MG63 (cell line): ENCODE measurements at places on chromosomes 13 and 19.

DNA sequence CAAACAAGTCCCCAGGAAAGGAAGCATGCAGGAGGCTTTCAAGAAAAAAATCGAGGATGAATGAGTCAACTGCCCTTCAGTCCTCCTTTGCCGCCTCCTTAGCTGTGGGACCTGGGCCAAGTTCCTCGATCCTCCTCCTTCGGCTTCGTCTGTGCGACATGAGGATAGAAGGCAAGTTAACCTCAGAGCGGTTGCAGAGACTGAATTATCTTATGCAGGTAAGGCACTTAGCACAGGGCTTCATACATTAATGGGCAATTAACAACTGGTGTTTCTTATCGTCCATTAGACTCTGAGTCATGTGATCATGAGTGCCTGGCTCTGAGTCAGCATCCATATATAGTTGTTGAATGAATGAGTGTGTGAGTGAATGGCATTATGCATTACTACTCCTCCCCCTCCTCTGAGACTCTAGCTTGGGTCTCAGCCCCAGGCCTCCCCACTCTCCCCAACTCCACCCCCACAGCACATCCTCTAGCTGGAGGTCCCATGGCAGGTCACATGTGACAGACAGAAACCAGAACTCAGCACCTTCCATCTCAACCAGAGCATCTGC lies 1.6 kb upstream of the TTC9B start:
- DNase-seq: peak; percentile 59

- DNase-seq: peak; percentile 43
Observed at GRCh38 chr19:10219678-10220077, 11.5 kb downstream of the S1PR2 start.

DNA sequence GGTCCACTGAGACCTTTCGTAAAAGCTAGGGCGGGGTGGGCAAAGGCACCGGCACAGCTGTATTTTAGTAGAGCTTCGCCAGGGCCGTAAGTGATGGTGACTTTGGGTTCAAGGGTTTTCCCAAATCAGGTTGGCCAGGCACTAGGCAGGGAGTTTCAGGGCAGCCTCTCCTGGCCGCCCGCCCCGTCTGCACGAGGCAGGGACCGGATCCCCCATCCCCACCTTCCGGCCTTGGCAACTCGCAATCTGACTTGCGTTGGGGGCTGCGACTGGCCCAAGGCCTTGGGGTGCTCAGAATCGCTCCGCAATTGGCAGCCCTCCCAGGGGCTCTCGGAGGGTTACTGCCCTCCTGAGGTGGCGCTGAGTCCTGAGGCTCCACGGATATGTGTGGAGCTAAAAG lies 4.1 kb upstream of the ZIC5 start:
- DNase-seq: no peak

- DNase-seq: no peak
Observed at GRCh38 chr19:5080030-5080654, 111.2 kb downstream of the KDM4B start.

DNA sequence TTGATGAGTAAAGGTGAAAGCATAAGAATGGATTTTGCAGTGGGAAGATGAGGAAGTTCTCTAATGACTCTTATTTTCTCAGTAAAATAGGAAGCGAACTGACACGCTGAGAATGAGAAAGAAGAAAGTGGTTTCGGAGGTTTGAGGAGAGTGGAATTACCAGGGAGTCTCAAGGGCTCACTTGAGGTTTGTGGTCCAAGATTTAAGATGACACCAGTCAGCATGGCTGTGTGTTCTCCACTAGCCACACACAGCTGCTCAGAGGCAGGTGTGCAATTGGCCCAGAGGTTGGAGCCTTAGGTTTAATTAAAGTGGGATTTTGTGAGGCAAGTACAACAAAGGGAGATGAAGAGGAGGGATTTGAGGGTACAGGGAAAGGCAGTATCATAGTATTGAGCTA lies 99.6 kb upstream of the NBEA start:
- DNase-seq: no peak

GRCh38 chr19:32890841-32891240 lies 21.3 kb upstream of the SLC7A9 start:
- DNase-seq: no peak
